T1000 (cell line): ENCODE measurements at places on chromosomes 4 and X.

GRCh38 chr4:169416997-169417396 lies 146.2 kb upstream of the SH3RF1 start:
- no peak for DNase-seq

DNA sequence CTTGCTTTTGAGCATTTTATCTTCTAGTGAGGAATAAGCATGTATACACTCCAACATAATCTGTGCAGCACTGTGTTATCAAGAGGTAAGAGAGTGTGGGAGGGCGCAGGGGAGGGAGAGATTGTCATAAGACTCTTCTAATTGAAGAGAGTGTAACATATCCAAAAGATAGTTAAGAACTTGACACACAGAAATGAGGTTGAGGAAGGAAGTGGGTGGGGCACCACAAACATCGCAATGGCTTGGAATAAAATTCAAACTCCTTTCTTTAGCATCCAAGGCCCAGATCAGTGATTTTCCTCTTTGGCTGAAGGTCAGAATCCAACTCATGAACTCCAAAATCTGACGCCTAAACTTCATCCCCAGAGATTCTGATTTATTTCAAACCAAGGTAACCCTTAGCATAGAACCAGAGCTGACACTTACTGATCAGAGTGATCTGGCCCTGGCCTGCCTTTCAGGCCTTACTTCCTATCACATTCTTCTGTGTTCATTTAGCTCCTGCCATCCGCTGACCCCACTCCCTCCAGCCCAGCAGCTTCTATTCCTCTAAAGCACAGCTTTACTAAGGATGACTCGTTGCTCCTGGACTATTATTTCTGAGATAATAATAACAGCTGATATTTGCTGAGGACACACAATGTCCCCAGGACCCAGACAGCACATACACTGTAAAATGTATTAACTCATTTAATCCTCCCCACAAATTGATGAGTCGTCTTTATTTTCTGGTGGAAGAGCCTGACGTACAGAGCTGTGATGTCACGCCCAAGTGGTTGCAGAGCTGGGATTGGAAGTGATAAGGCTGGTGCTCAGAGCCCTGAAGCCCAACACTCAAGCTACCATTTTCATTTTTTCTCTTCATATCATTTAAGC lies 10.6 kb upstream of the CTSO start:
- DNase-seq = no peak

GRCh38 chrX:30971774-30972603 lies 82.9 kb upstream of the TAB3 start:
- DNase-seq = no peak

DNA sequence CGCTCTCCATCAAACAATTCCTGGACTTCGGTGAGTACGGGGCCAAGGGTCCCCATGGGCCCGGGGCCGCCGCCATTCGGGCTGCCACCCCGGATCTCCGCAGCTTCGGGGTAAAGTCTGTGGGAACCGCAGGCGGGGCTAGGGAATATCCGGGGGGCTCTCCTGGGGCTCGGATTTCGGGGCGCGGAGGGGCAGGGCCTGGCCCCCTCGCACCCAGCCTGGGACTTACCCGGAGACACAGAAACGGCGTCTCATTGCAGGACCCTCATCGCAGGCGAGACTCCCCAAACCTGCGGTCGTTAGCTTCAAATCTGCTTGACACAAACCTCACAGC lies 413 bp downstream of the PDK3 start:
- no peak for DNase-seq

DNA sequence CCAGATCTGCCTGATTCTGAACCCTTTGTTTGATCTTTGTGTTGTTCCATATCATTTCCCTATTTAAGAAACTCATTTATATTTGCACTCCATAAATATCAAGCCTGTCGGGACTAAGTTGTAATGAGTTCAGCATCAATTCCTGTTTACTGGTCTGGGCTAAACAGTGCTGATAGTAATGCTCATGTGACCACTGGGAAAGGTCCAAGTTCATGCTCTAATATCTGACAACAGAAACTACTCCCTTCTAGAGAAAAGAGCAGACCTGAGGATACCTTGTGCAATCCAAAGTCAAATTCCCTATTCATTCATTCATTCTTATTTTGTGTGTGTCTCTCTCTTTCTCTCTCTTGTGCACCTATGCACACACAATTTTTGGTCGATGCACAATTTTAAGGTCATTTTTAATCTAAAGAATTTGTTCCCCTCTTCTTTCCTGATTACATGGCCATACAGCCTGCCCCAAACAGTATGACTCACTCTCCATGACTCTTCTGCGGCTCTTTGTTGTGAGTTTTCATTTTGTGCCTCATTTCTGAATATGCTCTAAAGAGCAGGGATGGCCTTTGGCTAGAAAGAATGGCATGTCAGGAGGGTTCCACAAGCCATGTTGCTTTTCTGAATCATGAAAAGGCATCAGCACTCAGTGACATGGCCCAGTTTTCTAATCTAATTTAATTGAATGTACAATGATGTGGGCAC lies 664.3 kb downstream of the RPA4 start:
- no peak for DNase-seq

- DNase-seq = no peak
These were observed 115.7 kb upstream of the GPC4 start for GRCh38 chrX:133530960-133531359.

- DNase-seq = no peak
These were observed 55.2 kb downstream of the CLNK start for GRCh38 chr4:10629394-10629793.

GRCh38 chr4:77990904-77991358 lies 66.2 kb upstream of the FRAS1 start:
- no peak for DNase-seq

DNA sequence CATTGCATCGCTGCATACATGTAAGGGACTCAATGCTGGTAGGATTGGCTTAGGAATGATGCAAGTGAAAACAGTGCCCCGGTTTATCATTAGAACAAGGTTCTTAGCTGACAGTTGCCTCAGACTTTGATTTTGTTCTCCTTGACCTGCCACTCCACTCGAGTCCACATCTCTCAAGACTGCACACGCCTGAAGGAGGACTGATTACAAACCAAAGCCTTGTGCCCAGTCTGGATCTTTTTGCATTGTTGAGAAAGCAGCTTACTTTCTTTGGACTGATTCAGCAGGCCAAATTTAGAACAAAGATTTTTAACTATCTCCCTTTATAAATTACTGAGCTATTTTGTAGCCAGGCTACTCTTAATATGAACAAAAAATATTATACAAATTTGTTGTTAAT lies 125.6 kb downstream of the PTTG2 start:
- DNase-seq = no peak

DNA sequence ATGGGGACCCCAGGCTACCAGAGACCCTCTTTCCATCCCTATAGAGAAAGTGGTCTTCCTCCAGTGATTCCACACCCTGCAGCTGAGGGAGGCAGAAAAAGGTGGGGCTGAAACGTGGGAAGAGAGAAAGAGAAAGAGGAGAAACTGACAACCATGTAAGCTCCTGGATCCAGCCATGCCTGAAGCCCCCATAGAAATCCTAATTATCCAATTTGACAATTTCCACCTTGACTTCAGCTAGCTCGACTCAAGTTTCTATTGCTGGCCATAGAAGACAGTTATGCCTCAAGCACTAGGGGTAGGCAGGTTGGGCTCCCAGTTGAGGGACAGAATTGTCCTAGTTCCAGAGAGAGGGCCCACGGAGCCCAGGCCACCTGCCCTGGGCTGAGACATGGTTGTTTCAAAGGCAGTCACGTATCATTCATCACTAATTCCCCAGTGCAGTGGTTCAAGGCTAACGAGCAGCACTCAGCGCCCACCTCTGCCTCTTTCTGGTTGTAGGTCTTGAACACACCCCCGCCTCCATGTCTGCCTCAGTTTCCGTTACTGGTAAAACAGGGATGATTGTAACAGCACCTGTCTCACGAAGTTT lies 39.8 kb upstream of the ASMTL start:
- DNase-seq = no peak

GRCh38 chrX:19543951-19544381 lies 28.7 kb upstream of the MAP3K15 start:
- DNase-seq = no peak

GRCh38 chr4:23945451-23946017 lies 55.7 kb upstream of the PPARGC1A start:
- peak; percentile 80 for DNase-seq

GRCh38 chrX:27575565-27575964 lies 14.6 kb upstream of the DCAF8L2 start:
- DNase-seq = no peak

- DNase-seq = no peak
These were observed 123.1 kb downstream of the CHIC2 start for GRCh38 chr4:53941331-53941730.

DNA sequence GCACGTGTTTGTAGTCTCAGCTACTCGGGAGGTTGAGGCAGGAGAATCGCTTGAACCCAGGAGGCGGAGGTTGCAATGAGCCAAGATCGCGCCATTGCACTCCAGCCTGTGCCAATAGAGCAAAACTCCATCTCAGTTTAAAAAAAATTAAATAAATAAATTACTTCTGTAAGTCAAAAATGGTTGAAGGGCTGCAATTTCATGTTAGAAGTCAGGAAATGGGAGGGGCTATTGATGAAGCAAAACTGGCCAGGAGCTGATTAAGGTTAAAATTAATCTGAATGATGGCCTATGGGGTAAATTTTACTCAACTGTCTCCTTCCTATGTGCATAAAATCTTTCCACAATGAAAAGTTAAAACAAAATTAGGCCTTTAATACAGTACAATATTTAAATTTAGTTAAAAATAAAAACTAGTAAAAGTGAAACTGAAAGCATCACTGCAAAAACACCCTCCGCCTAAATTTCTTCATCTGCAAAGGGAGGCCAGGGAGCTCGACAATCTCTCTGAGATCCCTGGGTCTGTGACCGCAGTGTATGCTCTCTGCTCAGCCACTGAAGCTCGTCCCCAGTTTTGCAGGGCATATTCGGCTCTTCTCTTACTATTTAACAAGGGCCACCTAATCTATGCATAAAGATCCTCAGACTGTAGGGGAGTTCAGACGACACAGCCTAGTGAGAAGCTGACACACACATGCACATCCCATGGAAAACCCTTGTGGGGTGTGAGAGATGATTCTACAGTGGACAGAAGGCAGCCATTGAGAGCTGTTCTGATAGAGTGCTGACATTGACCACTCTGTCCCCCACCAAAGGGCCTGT lies 57.2 kb downstream of the IRF2 start:
- DNase-seq = no peak

DNA sequence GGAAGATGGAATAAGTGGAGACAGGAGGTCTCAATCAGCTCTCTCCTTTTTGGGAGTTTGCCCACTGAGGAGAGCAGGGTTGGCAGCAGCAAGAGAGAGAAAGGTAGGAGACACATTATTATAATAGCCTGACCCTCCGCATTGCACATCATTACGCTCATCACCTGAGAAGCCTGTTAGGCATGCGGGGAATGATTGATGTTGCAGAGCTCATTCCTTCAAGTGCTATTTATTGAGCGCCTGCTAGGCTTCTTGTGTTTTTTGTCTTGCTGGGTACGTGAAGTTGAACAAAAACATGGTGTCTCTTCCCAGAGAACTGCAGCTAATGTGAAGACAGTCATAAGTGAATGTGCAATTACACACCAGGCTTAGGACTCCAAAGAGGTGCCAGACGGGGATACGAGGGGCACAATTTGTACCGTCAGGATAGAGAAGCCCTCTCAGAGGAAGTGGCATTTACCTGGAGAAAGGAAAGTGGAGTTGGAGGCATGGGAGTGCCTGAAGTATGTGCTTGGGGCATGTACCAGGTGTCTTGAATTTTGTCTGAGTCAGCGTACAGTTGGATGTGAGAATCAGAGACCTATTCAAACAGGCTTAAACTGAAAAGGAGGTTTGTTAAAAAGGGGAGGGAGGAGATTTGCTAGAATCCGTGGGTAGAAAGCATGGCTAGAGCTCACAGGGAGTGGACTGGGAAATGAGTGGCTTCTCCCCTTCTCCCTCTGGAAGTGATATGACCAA lies 90.2 kb upstream of the SOD3 start:
- DNase-seq = no peak

GRCh38 chrX:107971636-107972035 lies 10.5 kb downstream of the TEX13B start:
- no peak for DNase-seq

GRCh38 chr4:152534541-152535359 lies 1.1 kb downstream of the FBXW7 start:
- no peak for DNase-seq

GRCh38 chr4:174281901-174282300 lies 1.6 kb downstream of the FBXO8 start:
- no peak for DNase-seq

GRCh38 chr4:11801466-11802446 lies 373.1 kb upstream of the HS3ST1 start:
- no peak for DNase-seq

GRCh38 chr4:94581766-94582165 lies 130.0 kb downstream of the PDLIM5 start:
- no peak for DNase-seq

- no peak for DNase-seq
These were observed 87.5 kb downstream of the EVC start for GRCh38 chr4:5798462-5798861.

GRCh38 chr4:139642364-139642763 lies 23.3 kb upstream of the MGST2 start:
- no peak for DNase-seq

- no peak for DNase-seq
These were observed 18.4 kb upstream of the MANBA start for GRCh38 chr4:102779204-102779603.

DNA sequence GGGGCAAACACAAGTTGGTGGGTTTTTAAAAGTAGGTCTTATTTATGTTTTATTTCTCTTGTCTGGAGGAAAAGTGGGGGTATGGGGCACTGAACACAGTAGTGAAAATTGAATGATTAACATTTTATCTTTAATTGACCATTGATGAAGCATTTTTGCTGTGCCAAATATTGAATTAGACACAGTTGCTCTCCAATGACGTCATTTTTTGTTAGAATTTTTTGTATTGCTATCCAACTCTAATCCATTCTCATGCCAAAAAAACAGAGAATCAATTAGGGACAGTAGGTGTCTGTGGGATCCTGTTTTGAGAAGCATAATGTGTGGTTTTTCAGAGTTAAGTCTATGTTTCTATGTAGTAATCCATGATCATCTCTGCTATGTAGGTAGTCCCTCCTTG lies 1032.8 kb downstream of the STPG2 start:
- no peak for DNase-seq

DNA sequence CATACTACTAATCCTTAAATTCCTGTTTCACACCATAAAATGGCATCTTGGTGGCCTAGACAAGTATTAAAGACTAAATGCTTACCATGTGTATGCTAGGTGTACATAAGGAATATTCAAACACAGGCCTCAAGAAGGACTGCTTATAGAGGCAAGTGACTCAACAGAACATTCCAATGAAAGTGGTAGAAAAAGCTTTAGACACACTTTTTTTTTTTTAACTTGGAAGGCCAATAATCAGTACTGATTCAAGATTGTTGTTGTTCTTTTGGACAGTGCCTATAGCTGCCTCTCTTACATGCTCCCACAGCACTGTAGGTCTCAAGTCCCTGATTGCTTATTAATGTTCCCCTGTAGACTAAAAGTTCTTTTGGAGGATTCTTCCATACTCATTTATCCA lies 77.6 kb downstream of the FBXL5 start:
- DNase-seq = no peak
